Activated T-cell treated with anti-CD3 and anti-CD28 coated beads for 1 hour (primary cell): ENCODE measurements at places on chromosomes 11 and 22.

- no peak for DNase-seq
These were observed 79.5 kb upstream of the HMGXB4 start for GRCh38 chr22:35177811-35178210.

- no peak for DNase-seq
These were observed 30.3 kb downstream of the PDE3B start for GRCh38 chr11:14673824-14674405.

GRCh38 chr11:131957875-131958274 is 587.5 kb downstream of the NTM start:
- DNase-seq = no peak

GRCh38 chr11:57630171-57630570 is 19.5 kb downstream of the YPEL4 start:
- no peak for DNase-seq

- DNase-seq = no peak
These were observed 38.2 kb downstream of the OR10A6 start for GRCh38 chr11:7892840-7893254.

DNA sequence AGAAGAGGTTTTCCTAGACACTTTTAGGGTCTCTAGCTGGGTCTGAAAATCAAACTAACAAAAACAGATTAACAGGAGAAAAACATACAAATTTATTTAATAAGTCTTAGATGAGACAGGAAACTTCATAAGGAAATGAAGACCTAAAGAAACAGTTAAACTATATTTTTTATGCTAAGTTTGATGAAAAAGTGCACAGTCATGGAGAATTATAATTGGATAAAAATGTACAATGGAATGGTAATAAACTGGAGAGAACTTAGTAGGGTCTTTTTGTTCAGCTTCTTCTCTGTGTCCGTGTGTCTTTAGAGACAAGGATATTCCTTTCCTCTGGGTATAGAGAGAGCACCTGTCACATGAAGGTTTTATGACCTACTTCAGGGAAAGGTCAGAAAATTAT is 323.4 kb downstream of the RAB38 start:
- no peak for DNase-seq

DNA sequence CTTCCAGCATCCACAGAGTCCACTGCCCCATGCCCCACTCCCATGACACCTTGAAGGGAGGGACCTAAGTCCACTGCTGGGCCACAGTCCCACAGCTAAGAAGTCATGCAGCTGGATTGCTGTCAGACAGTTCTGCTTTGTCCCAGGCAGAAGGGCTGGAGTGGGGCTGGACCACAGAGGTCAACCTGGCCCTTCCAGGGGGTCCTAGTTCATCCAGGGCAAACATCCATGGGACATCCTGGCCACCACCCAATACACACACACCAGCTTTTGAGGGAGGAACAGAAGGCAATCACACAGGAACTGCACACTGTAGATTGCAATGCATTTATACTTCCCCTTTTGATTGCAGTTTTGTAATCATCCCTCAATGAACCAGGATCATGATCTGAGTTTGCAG is 11.3 kb upstream of the APOL4 start:
- DNase-seq = no peak

DNA sequence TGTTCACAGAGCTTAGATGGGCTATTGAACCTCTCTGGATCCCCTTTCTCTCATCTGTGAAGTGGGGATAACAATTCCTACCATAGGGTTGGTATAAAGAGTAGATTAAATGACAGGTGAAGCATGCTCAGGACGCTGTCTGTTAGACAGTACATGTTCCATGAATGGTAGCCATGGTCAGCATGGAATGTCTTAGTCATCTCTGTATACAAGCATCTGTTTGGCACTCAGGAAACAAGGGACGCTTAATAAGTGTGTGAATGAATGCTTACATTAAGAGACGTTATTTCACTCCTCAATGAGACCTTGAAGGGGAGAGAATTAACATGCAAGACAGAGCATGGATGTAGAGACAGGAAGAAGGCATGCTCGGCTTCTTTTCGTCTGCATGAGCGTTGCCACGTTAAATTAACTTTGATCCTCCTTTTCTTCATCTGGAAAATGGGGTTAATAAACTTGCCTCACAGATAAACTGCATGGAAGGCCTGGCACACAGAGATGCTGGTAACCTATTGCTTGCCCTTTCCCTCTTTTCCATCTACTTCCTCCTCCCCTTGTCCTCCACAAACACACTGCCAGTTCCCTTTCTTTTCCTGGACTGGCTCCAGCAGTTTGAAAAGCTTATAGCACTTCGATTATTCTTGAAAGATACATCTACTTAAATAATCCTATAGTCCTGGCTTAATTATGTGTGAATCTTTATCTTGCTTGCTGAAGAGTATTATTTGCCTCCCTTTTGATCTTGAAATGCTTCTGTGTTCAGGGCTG is 267.2 kb upstream of the MTNR1B start:
- DNase-seq = no peak

- DNase-seq = no peak
These were observed 40.8 kb downstream of the RTN4R start for GRCh38 chr22:20227363-20227762.

GRCh38 chr11:88515002-88515401 is 177.5 kb upstream of the CTSC start:
- DNase-seq = no peak

- DNase-seq = no peak
These were observed 1.2 kb downstream of the DCHS1 start for GRCh38 chr11:6654281-6655019.

GRCh38 chr11:119999220-119999619 is 138.7 kb downstream of the TRIM29 start:
- no peak for DNase-seq

DNA sequence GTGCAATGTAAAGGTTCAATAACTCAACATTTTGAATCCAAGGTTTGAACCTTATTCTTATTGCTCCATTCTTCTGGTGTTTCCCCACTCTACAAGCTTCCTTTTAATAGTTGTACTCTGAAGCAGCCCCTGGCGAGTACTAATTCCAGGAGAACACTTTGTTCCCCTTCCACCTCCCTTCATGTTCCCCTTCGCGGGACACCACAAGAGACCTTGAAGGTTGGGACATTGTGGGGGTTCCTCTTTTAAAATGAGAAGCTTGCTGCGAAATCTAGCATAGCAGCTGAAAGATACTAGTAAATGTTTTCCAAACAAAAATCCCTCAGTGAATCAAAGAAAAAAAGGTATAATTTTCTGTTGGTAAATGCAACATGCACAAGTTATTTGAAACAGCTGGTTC is 626.3 kb upstream of the LRRC4C start:
- no peak for DNase-seq

DNA sequence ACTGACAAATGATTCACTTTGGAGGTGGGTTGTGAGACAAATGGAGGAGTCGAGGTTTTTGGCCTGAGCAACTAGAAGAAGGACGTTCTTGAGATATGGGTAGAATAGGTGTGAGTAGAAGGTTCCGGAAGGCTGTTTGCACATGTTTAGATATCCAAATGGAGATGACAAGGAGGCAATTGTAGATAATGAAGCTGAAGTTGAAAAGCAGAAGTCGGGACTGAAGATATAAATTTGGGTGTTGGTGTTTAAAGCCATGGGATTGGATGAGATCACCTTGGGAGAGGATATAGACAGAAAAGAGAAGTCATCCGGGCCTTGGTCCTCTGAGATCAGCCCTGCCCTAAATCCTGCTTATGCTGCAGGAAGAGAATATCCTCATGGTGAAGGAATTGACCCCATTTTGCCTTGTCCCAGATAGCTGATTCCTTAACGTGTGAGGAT is 75.5 kb upstream of the CD44 start:
- DNase-seq = no peak

DNA sequence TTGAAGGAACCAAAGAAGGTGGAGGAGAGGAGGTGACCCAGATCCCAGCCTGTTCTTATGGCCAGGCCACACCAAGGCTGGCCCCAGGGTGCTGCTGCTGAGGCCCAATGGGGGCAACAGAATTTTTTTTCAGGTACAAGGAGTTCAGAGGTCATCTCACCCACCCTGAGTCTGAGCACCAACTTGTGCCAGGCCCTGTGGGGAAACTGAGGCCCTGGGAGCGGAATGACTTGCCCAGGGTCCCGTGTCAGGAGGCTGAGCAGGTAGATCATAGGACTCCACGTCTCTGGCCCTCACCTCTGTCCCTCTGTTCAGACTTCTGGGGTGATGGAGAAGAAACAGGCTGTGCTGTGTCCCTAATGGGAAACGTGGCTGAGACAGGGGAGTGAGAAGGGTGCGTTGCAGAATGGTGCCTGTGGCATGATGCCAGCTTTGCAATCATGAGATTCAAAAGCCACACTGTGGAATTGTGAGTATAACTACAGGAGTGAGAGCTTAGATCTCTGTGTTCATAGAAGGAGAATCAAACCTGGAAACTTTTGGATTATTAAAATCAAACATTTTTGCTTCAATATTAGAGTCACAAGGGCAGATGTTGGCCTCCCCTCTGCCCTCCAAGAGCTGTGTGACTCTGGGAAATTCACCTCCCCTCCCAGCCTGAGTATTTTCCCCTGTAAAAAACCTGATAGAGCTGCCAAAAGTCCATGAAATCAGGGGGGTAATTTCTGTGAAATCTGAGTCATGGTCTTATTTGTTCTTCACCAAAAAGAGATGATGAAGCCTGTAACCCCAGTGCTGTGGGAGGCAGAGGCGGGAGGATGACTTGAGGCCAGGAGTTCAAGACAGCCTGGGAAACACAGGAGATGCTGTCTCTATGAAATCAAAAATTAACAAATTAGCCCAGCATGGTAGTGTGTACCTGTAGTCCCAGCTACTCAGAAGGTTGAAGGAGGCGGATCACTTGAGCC is 874 bp downstream of the APOL1 start:
- DNase-seq = no peak

GRCh38 chr11:63683133-63683991 is 2.1 kb downstream of the RTN3 start:
- no peak for DNase-seq

GRCh38 chr22:29519996-29520395 is 33.6 kb downstream of the THOC5 start:
- no peak for DNase-seq

DNA sequence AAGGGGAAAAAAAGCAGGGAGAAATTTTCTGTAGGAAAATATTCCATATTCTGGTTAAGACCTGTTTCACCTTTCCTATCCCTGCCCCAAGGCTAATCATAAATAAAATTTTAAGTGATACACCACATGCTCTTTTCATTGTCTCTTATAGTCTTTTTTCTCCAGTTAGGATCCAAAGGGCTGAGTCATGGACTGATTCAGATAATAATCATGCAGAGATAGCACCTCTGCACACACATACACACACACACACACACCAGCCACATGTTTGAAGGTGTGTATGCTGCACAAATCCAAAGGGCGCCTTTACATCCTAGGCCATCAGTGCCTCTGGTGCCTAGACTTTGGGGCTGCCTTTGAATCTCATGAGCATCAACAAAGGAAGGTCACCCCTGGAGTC is 35.5 kb upstream of the CWF19L2 start:
- DNase-seq = no peak

- DNase-seq = no peak
These were observed 512 bp downstream of the SH3BP1 start for GRCh38 chr22:37639771-37640590.

DNA sequence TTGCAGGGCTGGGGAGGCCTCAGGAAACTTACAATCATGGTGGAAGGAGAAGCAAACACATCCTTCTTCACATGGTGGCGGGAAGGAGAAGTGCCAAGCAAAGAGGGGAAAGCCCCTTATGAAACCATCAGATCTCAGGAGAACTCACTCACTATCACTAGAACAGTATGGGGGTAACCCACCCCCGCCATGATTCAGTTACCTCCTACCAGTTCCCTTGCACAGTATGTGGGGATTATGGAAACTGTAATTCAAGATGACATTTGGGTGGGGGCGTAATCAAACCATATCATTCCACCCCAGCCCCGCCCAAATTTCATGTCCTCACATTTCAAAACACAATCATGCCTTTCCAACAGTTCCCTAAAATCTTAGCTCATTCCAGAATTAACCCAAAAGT is 16.2 kb downstream of the IMMP1L start:
- DNase-seq = no peak

DNA sequence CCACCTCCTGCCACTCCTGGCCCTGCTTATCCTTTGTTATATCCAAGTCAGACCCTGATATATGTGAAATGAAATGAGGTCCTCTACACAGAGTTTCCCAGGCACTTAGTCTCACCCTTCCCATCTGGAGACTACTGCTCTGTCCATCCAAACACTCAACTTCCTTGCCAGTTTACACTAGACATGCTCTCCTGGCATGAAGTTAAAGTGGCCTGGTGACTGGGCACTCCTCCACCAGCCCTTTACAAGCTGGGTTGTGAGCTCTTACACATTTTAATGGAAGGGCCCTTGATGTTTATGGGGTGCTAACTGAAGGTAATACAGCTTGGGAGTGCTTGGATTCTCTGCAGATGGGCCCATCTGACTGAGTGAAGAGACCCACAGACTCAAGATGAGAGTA is 216.1 kb upstream of the NARS2 start:
- no peak for DNase-seq

GRCh38 chr22:42752230-42752746 is 31.6 kb upstream of the A4GALT start:
- no peak for DNase-seq

GRCh38 chr22:42366806-42367581 is 65.2 kb downstream of the NFAM1 start:
- DNase-seq = no peak

GRCh38 chr11:21931436-21932101 is 261.3 kb upstream of the ANO5 start:
- DNase-seq = no peak

DNA sequence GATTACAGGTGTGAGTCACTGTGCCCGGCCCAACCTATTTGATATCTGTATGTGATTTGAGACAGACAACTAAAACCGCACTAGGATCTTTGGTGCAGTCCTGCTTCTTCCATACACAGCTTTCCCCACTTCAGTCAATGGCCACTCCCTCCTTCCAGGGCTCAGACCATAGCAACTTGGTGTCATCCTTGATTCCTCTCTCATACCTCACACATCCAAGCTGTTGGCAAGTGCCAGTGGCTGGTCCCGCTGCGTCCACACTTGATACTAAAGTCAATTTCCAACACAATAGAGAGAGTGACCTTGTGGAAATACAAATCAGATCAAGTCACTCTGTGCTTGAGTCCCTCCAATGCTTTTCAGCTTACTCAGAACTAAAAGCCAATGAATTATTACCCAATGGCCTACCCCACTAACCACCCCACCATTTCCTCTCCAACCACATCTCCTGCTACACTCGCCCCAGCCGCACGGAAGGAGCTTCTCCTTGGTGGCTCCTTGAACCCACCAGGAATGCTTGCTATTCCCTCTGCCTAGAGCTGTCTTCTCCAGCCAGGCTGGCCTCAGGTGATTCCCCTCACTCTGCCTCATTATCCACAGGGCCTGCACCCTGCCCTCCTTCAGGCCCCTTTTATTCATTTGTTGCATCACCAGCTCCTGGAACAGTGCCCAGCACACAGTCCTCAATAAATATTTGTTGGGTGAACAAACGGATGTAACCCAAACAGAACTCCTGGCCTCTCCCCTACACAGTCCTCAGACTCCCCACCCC is 12.9 kb downstream of the ABTB2 start:
- DNase-seq = no peak

- no peak for DNase-seq
These were observed 112.1 kb downstream of the RPL27A start for GRCh38 chr11:8794677-8795103.

- no peak for DNase-seq
These were observed 14.8 kb upstream of the MAML2 start for GRCh38 chr11:96357794-96358193.
